Osteoblast (primary cell): ENCODE measurements at places on chromosomes 7 and 10. TPM values are rescaled to one million over a fixed set of nuclear protein-coding genes. Genes with fewer than 3 reads are reported as not detected.

Gene DLX5
- 2.5 and 3.2 TPM in 2 replicates for total RNA-seq

Gene SCIN
- 4.7 TPM in 2 replicates for total RNA-seq

Gene DNAH11
- total RNA-seq = under 0.01 and 1.1 TPM in 2 replicates

Gene BMPER
- 9.7 and 11.2 TPM in 2 replicates for total RNA-seq
